ENCODE measurements at places on chromosomes 12 and 14.

DNA sequence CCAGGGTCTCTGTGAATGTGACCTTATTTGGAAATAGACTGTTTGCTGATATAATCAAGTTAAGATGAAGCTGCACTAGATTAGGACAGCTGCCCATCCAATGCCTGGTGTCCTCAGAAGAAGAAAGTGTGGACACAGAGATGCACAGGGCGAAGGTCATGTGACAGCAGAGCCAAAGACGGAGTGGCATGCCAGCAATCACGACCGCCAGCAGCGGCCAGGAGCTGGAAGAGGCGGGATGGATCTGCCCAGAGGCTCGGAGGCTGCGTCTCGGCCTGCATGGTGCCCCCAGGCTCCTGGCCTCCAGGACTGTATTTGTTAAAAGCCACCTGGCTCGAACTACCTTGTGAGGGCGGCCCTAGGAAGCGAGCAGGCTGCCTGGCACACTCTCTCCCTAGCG, 76.5 kb downstream of the RFLNA start:
- no peak for DNase-seq

DNA sequence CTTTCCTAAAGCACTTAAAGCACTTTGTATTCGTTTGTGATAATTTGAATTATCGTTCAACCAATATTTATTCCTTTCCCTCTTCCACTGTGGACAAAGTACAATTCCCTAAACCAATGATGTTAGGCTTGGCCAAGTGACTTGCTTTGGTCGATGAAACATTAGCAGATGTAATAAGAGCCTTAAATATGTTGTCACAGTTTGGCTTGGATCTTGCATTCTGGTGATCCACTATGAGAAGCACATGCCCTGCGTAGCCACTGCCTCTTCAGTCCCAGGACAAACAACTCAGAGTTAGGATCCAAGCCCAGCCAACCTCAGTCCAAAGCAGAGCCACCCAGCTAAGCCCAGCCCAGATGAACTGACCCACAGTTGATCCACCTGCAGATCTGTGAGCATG, 8.4 kb upstream of the C12orf75 start:
- DNase-seq = no peak

DNA sequence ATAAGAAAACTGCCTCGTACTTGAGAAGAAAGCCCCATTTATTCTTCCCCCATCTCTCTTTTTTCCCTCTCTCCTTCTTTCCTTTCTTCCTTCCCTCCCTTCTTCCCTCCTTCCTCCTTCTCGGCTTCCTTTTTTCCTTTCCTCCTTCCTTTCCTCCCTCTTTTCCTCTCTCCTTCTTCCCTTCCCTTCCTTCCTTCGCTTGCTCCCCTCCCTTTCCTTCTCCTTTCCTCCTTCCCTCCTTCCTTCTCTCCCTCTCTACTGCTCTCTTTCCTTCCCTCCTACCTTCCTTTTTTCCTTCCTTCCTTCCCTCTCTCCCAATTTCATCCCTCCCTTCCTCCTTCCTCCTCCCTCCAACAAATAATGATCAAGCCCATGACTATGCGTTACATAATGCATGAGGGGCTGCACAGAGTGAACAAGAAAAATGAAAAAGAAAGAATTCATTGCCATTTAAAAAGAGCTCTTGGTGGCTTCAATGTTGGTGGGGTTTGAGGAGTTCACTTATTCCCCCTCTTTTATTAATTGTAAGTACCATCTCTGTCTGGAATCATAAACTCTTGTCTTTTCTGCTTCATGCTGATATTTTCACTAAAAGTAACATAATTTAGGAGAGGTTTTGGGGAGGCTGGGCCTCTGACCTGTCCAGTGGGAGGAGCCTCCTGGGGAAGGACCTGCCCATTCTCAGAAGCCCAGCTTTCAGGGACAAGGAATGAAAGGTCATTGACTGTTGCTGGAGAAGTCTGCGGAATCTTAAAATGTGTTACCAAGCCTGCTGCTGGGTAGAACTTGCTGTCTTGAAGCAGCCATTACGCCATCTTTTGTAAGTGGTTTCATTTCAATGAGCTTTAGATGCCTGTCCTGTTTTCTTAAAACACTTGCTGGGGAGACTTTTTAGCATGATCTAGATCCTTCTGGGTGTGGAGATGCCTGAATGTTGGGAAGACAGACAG, 144.3 kb downstream of the CHST11 start:
- no peak for DNase-seq

DNA sequence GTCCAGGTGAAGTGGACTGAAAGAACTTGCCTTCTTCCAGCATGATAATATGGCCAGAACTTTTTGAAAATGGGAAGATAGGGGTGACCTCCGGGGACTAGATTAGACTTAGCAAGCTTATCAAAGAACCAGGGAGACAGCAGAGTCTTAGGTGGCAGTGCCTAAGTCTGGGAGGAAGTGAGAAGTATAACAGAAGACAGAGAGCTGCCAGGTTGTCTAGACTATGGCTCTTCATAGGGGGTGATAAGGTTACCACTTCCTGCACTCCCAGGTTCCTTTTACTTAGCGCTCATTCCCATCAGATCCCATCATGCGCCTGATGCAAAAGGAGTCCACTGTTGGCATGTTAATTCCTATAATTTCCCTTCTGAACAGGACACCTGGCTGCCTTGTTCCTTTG, 69.9 kb downstream of the PLXNC1 start:
- DNase-seq = no peak

DNA sequence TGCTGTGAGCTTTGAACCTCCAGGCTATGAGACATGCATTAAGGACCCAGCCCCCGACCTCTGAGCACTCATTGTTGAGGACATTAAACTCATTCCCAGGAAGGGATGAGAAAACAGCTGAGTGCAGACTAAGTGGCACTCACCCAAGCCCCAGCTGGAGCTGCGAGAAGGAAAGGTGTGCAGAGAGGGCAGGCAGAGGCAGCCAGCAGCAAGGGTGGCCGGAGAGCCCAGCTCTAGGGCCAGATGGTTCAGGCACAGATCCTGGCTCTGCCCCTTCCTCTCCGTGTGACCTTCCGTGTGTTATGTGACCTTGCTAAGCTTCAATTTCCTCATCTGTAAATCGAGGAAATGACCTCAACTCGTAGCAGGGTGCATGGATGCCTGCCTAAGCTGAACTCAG, 3.7 kb downstream of the TSPAN11 start:
- no peak for DNase-seq

DNA sequence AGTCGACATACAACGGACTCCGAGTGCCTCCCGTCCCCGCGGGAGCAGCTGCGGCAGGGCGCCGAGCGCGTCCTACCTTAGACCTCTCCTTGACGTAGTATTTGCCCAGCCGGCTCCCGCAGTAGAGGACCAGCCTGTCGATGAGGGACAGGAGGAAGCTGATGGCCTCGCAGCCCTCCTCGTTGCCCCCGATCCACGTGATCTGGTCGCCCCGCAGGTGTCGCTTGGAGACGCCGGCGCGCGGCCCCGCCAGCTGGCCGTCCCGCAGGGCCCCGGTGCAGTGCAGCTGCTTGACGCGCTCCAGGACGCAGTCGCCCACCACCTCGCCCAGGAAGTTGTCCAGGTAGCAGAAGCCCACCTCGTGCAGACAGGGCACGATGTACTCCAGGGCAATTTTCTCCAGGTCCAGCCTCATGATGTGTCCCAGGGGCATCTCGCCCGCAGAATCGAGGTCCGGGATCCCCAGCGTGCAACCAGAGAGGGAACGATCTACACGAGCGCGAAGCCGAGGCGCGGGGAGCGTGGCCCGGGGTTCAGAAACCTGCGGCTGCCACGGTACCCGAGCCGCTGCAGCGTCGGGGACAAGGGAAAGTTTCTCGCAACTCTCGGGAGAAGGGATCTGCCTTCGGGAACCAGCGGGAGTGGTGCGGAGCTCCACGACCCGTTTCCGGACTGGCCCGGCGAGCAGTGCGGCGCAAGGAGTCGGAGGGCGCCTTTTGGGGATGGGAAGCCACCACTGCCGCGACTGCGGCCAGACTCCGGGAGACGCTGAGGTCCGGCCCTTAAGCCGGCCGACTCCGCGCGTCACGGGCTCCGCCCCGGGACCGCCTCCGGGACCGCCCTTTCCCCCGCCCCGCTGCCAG, at the start of gene EGLN3:
TSS of gene EGLN3 (minus strand) at position 755 of the 863 bp plus-strand sequence. CDS start at position 433, 322 bp downstream.
- DNase-seq = no peak

- DNase-seq = no peak
Observed at GRCh38 chr14:73233564-73233963, 3.7 kb upstream of the PAPLN start.

- DNase-seq = no peak
Observed at GRCh38 chr14:73567951-73568885, 795 bp upstream of the ACOT2 start.

DNA sequence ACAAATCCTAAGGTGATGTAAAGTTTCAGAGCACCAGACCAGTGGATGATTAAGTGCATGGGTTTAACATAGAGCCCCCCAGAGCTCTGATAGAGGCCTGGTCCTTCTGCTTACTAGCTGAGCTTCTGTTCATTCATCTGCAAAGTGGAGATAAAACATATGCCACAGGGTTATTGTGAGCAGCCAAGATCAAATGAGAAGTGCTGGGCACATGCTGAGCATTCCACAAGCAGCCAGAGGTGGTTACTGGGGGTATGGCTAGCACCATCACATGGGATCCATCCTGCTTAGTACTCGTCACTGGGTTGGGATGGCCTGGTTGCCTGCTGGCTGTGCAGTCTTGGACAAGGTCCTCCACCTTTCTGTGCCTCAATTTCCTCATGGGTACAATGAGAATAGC, 18.0 kb upstream of the SMUG1 start:
- no peak for DNase-seq

- DNase-seq = no peak
Observed at GRCh38 chr14:59926534-59926933, 6.6 kb downstream of the LRRC9 start.

- DNase-seq = no peak
Observed at GRCh38 chr14:101599234-101599885, 38.1 kb downstream of the DIO3 start.

DNA sequence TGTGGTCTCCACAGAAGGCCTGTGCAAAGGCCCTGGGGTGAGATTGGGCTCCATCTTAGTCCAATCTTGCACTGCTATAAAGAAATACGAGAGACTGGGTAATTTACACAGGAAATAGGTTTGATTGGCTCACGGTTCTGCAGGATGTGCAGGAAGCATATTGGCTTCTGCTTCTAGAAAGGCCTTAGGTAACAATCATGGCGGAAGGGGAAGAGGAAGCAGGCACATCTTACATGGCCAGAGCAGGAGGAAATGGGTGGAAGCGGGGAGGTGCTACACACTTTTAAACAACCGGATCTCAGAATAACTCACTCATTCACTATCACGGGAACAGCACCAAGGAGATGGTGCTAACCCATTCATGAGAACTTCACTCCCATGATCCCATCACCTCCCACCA, 55.4 kb downstream of the FAR2 start:
- no peak for DNase-seq

DNA sequence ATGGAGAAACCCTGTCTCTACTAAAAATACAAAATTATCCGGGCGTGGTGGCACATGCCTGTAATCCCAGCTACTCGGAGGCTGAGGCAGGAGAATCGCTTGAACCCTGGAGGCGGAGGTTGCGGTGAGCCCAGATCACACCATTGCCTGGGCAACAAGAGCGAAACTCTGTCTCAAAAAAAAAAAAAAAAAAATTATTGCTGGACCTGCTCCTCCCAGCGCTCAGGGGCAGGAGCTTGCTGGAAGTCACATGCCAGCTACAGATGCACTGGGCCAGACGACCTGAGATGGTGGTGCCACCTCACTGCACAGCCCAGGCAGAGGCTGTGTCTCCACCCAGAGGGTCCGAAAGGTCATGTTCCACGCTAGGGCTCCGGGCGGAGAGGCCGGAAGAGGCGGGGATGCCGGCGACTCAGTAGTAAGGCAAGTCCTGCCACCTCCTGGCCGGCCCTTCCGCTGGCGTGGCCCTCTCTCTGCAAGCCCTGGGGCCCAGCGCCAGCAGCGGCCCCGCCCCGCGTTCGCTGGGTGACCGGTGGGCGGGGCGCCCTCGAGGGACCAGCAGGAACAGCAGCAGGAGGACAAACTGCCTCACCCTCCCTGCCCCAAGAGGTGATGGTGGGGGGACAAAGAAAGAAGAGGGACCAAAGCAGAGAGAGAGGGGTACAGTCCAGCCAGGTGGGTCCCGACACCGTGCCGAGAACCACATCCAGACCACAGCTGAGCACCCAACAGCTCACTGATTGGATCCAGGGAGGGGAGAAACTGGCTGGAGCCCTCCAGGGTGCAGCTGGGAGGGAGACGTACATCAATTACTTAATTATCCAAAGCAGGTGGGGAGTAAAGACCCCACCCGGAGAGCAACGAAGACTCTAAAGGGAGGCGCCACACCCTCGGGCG, 3.6 kb upstream of the RHOF start:
- no peak for DNase-seq

DNA sequence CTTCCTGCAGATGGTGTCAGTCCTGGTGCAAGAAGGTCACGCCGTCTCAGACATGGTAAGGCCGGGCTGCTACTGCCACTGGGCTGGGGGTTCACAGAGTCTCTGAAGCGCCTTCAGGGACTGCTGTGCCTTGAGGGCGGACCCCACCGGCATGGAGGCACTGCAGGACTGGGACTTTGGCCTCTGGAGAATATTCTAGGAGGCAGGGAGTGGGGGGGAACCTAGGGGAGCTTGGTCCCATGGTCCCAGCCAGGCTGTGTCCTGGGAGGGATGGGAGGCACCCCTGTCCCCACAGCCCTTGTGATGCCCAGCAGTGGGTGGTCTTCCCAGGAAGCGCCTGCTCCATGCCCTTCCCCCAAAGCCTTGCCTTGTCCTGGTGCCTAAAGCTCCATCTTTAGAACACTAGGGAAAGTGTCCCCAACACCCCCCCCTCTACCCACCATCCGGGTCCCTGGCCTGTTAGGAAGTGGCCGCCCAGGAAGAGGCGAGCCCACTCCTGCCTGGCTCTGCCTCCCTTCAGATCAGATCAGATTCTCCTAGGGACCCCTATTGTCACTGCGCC, 1.5 kb downstream of the AMN start:
- DNase-seq = no peak

- no peak for DNase-seq
Observed at GRCh38 chr14:68535404-68536017, 257.4 kb downstream of the ZFP36L1 start.

DNA sequence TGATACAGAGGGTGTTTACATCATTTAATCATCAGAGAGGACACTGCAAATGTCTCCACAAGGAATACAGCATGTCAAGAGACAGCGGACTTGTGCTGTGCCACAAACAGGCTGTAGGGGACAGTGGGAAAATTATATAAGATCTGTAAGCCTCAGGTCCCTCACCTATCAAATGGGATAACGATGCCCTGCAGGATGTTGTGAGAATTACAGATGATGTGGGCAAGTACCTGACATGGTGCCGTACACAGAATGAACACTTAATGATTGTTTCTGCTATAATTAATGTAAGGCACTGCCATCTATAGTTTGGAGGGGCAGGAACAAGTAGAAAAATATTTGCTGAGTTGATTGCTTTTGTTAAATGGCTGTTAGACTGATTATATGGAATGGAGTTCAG, 81.9 kb upstream of the GTF2A1 start:
- DNase-seq = no peak

GRCh38 chr12:2307550-2307949, 254.8 kb downstream of the CACNA1C start:
- no peak for DNase-seq

DNA sequence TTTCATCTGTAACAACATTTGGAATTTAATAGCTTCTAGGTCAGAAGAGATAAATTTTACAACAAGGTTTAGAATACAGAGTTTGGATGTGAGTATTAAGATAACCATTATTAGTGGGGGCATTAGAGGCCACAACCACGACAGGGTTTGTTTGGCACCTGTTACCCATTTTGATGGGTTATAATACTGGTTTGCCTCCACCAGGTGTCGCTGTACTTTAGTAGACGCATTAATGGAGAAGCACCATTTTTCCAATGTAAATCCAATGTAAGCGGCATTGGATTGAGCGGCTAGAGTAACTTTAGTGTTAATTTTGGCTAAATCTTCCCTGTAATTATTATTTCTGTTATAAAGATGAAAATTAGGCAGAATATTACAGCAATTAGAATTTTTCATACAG, 136.2 kb downstream of the SLCO1B3 start:
- DNase-seq = no peak
